Activated CD4-positive, alpha-beta memory T cell treated with anti-CD3 and anti-CD28 coated beads, Interleukin-2, amount 10 ng/mL, durations not matched to agents 7 days and 5 days (primary cell): ENCODE measurements at places on chromosomes 2 and 18.

DNA sequence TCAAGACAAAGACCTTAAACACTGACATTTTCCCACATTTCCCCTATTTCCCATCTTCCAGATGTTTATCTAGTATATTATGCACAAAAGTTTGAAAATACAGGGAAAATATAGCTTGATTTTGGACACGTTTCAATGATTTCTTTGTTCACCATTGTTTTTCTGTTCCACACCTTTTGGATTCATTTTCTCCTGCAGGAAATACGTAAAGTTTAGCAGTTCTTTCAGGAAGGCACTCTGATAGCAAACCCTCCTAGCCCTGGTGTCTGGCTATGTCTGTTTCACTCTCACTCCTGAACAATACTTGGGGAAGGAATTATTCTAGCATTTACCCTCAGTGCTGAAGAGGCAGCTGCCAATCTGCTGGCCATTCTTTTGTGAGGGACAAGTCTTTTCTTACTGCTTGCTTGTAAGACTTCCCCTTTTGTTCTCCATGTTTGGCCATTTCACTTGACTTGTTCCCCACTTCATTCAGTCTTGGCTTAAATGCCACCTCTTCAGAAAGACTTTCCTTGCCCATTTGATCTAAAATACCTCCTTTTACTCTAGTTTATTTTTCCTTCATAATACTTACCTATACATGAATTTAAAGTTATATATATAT, 195.4 kb downstream of the RNF152 start:
- H3K4me3 ChIP-seq, result no peak overlapping the region
- no peaks in the 10 kb centered on the region for H3K4me1 ChIP-seq
- H3K27ac ChIP-seq, result no peak overlapping the region
- no peak for DNase-seq

- DNase-seq, result no peak
- H3K27me3 ChIP-seq, result no peaks in the 10 kb centered on the region
- no peak overlapping the region for H3K4me3 ChIP-seq
- no peak overlapping the region for H3K27ac ChIP-seq
- no peaks in the 10 kb centered on the region for H3K36me3 ChIP-seq
Measured at GRCh38 chr2:21314322-21314835, 190.6 kb downstream of the TDRD15 start.

DNA sequence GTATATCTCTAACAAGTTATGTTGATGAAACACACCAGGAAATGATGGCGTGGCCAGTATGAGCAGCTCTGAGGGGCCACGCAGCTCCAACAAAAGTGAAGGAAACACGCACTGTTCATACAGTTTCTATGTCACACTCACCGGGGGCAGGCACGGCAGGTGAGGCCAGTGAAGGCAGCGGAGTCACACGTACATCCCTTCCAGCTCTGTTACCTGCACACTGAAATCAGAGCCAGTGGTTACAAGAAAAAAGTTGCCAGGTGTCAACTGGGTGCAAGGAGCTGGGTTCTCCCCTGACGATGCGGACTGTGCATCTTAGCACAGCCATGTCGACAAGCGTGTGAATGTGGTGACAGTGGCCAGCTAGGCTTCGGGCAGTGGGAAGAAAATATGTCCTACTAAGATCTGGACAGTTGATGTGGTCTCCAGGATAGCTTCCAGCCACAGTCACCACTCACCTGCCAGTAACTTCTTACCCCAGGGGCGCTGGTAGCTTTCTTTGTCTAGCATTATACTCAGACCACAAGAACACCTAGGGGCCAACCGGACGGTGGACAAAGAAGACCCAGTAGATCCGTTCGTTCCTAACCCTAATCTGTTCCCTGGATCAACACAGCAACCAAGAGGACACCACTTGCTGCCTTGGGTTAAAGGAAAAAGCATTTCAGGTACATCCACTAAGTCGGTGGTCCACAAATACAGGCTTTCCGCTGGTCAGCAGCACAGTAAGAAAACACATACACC, 10.1 kb downstream of the HJURP start:
- peak; percentile 8 for DNase-seq
- peaks cover 65% of the 10 kb centered on the region for H3K4me1 ChIP-seq
- no peak overlapping the region for H3K27ac ChIP-seq

DNA sequence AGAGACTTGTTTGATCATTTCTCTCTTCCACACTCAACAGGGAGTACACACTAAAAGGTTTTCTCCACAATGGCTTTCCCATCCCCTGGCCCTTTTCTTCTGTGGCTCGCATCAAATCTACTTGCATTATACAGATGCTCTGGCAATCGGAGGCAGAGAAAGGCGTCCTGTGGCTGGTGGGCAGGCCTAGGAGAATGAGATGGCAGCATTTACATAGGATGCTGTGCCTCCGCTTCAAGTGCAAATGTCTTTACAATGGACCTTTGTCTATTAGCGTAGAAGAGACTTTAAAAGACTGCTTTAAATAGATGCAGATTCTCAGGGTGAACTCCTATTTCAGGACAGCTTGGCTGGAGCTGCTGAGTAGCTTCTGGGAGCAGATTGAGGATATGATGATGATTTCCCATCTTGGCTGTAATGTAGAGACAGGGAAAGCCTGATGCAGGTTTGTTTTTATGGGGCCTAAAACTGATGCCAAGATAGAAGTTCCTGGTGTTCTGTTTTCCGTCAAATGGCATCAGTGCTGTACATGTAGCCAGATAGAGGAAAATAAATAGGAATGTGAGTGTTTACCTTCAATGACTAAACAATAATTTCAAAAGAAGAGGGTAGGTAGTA, 423.4 kb downstream of the RND3 start:
- no peaks in the 10 kb centered on the region for H3K36me3 ChIP-seq
- H3K27ac ChIP-seq, result no peak overlapping the region
- no peak for DNase-seq
- H3K4me3 ChIP-seq, result no peak overlapping the region
- H3K27me3 ChIP-seq, result no peaks in the 10 kb centered on the region
- no peaks in the 10 kb centered on the region for H3K4me1 ChIP-seq

GRCh38 chr2:234278556-234279255, 218.2 kb downstream of the ARL4C start:
- peak overlapping the region; percentile 89 for H3K27ac ChIP-seq
- peaks cover 75% of the 10 kb centered on the region for H3K36me3 ChIP-seq
- peaks cover 79% of the 10 kb centered on the region for H3K4me1 ChIP-seq
- DNase-seq, result peak; percentile 39
- H3K27me3 ChIP-seq, result no peaks in the 10 kb centered on the region
